ENCODE measurements at places on chromosomes 12 and 14. TPM values are rescaled to one million over a fixed set of nuclear protein-coding genes. Genes with fewer than 3 reads are reported as not detected.

DNA sequence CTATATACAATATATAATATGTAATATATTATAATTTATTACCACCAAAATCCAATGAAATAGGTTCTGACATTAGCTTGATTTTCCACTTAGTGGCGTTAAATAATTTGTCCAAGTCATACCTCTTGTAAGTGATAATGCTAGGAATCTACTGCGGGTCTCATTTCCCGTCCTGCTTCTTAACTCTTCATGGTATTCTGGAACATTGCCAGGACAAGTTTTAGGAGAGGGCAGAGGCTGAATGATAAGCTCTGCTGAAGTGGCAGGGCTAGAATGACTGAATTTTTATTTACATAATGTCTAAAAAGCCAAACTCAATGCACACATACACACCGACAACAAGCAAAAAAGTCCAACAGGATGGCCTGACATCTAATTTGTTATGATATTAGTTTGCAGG lies 70.4 kb upstream of the PTPRQ start:
- no peak for DNase-seq
- H3K27me3 ChIP-seq: no peaks in the 10 kb centered on the region
- H3K36me3 ChIP-seq: no peaks in the 10 kb centered on the region
- no peaks in the 10 kb centered on the region for H3K4me1 ChIP-seq

GRCh38 chr14:56794088-56794556 lies 16.2 kb downstream of the OTX2 start:
- no peaks in the 10 kb centered on the region for H3K36me3 ChIP-seq
- H3K27me3 ChIP-seq: peaks cover 49% of the 10 kb centered on the region
- no peak for DNase-seq
- H3K4me3 ChIP-seq: no peak overlapping the region
- H3K4me1 ChIP-seq: no peaks in the 10 kb centered on the region

GRCh38 chr14:53735916-53736315 lies 220.7 kb downstream of the BMP4 start:
- H3K4me3 ChIP-seq: no peak overlapping the region
- H3K27me3 ChIP-seq: no peaks in the 10 kb centered on the region
- H3K27ac ChIP-seq: no peak overlapping the region
- DNase-seq: no peak
- H3K36me3 ChIP-seq: no peaks in the 10 kb centered on the region

GRCh38 chr12:6424008-6424347 lies 20.8 kb upstream of the CD27 start:
- H3K27me3 ChIP-seq: no peaks in the 10 kb centered on the region
- no peak for DNase-seq
- H3K27ac ChIP-seq: no peak overlapping the region
- no peaks in the 10 kb centered on the region for H3K36me3 ChIP-seq
- H3K4me3 ChIP-seq: no peak overlapping the region

DNA sequence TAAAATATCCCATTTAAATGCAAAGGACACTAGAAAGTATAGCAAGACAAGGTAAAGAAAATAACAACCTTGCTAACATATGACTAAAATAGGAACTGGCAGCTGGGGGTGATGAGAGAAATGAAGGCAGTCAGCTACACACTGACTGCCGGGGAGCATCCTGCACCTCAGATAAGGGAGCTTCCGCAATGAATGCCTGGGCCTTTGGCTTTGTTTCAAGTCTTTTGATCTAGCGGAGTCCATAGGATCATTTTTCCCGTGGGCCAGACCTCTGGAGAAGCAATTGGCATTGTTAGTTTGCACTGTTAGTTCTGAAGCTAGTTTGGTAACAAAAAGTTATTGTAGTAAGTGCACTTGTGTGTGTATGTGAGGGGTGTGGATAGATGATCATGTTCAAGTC lies 639.9 kb downstream of the DIO2 start:
- no peak overlapping the region for H3K4me3 ChIP-seq
- no peaks in the 10 kb centered on the region for H3K4me1 ChIP-seq
- no peaks in the 10 kb centered on the region for H3K36me3 ChIP-seq

DNA sequence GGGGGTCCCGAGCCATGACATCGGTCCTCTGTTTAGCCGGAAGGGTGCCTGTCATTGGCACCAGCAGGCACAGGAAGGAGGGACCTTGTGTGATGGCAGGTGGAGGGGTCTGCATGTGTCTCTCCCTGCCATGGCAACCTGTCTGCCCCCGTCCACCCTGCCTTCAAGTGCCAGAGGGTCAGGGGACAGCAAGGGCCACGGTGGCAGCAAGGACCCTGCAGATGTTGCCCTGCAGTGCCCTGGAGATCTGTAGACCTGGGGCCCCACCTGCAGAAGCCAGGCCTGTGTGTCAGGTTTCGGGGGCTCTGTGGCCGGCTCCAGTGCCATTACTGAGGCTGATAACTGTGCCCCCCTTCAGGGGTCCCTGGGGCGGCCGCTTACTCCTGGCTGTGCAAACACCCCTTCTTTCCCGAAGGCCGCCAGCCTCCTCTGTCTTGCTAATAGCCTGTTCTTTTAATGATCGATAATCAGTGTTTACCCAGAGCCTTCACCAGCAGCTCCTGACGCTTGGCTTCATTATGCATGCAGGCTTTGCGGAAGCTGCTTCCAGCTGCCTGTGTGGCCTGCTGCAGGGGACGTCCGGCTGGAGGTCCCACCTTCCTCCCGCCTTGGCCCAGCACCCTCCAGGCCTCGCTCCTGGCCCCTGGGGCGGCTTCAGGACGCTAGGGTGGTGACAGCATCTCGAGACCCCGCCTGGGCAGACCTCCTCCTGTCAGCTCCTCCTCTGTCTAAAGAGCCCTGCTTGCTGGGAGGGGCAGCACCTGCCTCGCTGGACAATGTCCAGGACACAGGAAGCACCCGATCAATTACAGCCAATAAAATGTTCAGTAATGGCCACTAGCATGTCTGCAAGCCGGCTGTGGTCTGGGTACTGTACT lies 153.0 kb downstream of the KIF26A start:
- H3K4me3 ChIP-seq: no peak overlapping the region
- DNase-seq: no peak
- peaks cover 15% of the 10 kb centered on the region for H3K27me3 ChIP-seq
- H3K27ac ChIP-seq: no peak overlapping the region

DNA sequence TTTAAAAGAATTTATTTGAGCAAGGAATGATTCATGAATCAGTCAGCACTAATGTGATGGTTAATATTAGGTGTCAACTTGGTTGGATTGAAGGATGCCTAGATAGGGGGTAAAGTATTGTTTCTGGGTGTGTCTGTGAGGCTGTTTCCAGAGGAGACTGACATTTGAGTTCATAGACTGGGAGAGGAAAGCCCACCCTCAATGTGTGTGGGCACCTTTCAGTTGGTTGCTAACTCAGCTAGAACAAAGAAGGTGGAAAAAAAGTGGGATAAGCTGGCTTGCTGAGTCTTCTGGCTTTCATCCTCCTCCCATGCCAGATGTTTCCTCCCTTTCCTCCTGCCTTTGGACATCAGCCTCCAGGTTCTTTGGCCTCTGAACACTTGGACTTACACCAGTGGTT lies 47.2 kb downstream of the TESPA1 start:
- no peak for DNase-seq
- H3K27me3 ChIP-seq: no peaks in the 10 kb centered on the region
- no peak overlapping the region for H3K4me3 ChIP-seq

GRCh38 chr12:106118-106591 lies 39.6 kb downstream of the IQSEC3 start:
- no peak for DNase-seq
- H3K36me3 ChIP-seq: no peaks in the 10 kb centered on the region
- H3K27me3 ChIP-seq: no peaks in the 10 kb centered on the region
- no peak overlapping the region for H3K4me3 ChIP-seq

PTPN11 gene
- total RNA-seq: 61.3 TPM
